Activated naive CD8-positive, alpha-beta T cell treated with anti-CD3 and anti-CD28 coated beads, Interleukin-2, amount 50 U/mL, for 16 hours (primary cell): ENCODE measurements at places on chromosomes 16 and 17.

- DNase-seq, result no peak
Observed at GRCh38 chr17:76391200-76391715, 6.8 kb downstream of the SPHK1 start.

- no peak for DNase-seq
Observed at GRCh38 chr16:88992351-88993165, 15.6 kb upstream of the CBFA2T3 start.

DNA sequence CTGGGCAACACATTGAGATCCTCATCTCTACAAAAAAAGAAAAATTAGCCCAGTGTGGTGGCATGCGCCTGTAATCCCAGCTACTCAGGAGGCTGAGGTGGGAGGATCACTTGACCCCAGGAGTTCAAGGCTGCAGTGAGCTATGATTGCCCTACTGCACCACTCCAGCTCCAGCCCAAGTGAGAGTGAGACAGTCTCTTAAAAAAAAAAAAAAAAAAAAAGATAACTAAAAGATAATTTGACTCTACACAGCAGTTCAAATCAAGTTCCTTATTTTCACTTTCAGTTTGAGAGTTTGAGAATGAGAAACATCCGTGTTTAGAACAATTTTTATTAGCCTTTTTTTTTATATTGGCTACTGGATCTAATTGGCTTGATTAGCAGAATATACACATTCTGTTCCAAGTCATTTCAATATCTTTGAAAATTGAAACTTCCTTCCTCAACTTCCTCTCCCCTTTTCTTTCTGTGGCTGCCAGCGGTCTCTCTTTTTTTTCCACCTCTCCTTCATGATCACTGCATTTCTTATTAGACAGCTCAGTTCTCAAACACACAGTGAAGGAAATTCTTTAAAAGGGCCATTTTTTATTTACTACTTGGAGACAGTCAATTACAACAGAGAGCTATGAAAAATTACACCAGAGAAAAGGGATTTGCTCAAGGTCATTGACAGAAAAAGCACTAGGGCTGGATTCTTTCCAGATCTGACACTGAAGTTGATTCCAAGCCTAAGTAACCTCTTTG, 4.5 kb upstream of the ACSF2 start:
- no peak for DNase-seq

DNA sequence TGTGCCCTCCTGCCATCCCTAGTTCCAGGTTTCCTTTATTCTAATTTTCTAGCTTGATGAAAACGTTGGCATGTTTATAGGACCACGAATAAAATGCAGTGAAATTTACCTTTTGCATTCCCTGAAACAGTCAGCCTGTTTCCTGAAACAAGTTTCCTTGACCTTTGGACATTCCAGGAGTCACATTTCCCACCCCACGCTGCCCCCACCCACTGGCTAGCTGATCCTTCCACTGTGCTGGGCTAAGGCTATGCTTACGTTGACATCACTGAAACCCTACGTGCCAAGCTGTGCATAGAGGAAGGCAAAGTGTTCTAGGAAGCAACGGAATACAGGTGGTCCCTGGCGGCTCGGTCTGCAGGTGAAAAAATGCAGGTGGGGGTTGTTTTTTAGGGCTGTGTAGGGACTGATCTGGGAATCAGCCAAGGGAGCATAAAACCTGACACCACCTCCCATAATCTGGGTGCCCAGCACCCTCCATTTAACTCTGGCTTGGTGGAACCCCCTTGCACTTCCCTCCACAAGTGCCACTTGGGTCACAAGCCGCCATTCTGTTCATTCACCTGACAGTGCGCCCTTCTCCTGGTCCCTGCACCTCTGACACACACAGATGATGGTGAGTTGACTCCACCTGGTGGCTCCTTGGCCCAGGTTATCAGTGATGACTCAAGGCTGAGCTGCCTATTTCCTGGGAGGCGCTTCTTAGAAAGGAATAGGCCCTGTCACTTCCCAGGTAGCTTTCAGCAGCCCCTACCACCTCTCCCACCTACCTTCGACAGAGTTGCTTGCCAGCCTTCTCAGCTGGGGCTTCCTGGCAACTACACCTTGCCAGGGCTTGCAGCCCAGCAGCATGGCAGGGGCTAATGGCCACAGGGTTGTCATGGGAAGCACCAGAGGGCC, 83.7 kb downstream of the N4BP1 start:
- no peak for DNase-seq

- no peak for DNase-seq
Observed at GRCh38 chr16:81008505-81008789, 1.4 kb downstream of the CENPN start.

GRCh38 chr17:30519707-30520106, 42.5 kb downstream of the GOSR1 start:
- no peak for DNase-seq
